ENCODE measurements at places on chromosomes 2 and 18.
A peak's percentile ranks its signal among the peaks of the same experiment; 100 is the strongest.

DNA sequence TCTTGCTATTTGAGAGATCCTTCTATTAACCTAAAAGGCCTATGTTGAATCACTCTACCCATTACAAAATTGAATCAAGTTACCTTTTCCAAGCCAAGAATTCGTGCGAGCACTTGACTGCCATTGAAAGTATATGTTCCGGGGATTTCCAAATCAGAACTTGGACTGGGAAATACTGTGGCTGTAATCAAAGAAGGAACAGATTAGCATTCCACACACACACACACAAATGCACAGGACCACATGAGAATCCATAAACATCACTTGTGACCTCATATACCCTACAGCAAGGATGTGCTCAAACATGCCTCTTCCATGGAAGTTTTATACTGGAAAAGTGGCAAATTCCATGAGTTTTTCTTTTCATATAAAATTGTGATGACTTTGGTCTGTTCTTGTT, 86.0 kb downstream of the ABCA12 start:
- DNase-seq = no peak

GRCh38 chr2:239912938-239913635, 112.1 kb downstream of the NDUFA10 start:
- DNase-seq = no peak

DNA sequence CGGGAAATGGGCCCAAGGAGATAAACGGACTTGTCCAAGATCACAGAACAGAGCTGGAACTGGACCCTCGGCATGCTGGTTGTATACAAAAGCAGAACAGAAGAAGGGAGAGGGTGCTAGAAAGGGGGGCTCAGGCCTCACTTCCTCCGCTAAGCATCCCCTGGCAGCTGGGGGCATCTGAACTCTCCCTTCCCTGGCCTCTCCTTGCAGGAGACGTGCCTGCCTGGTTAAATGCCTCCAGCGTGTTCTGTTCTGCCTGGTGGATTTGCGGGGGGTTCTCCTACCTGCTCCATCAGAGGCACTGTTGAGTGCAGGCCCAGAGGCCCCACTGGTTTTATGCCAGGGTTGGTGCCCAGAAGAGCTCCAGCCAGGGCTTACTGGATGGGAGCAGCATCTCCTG, 124.7 kb downstream of the ZFP36L2 start:
- no peak for DNase-seq

GRCh38 chr2:113847144-113847543, 42.7 kb upstream of the ACTR3 start:
- DNase-seq = peak; percentile 16

- DNase-seq = no peak
Observed at GRCh38 chr18:12751891-12752290, 49.0 kb downstream of the PSMG2 start.

DNA sequence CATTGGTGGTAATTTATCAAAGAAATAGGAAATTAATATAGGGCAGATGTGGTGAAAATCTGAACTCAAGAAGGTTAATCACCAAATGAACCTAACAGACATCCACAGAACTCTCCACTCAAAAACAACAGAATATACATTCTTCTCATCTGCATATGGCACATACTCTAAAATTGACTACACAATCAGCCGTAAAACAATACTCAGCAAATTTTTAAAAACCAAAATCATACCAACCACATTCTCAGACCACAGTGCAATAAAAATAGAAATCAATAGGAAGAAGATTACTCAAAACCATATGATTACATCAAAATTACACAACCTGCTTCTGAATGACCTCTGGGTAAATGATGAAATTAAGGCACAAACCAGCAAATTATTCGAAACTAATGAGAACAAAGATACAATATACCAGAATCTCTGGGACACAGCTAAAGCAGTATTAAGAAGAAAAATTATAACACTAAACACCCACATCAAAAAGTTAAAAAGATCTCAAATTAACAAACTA, 31.0 kb downstream of the RBM43 start:
- peak; percentile 83 for DNase-seq

GRCh38 chr2:38440655-38441054, 63.6 kb upstream of the ATL2 start:
- no peak for DNase-seq

GRCh38 chr2:138827426-138828054, 47.4 kb upstream of the NXPH2 start:
- DNase-seq = peak; percentile 63

DNA sequence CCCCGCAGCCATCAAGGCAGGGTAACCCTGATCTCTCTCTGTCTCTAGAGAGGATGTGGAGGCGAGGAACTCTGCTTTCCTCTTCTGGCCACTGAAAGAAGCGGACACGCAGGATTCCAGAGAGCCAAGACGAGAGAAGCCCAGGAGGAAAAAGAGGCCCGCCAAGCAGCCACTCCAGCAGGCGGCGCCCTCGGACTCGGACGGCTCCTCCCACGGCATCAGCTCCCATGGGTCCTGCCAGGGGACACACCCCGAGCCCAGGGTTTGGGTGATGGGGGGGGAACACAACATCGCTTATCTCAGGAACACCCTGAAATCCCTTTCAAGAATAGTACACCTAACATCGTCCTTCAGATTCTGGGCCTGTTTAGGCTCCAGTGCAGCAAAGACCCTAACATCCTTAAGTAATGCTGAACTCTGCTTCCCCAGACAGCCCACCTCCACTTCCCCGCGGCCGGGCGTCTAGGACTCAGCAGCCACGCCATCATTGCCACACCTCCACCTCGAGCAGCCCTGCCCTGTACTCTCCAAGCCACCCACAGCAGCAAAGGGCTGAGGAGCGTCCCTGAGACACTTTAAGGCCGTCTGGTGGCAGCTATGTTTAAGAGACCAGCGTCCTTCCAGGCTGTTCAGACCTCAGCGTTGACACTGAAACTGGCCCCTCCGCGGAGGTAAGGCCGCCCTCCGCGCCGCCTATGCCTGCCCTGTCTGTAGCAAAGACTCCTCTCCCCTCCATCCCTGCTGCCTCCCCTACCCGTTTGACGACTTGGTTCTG, 34.3 kb upstream of the CNGA3 start:
- DNase-seq = no peak

DNA sequence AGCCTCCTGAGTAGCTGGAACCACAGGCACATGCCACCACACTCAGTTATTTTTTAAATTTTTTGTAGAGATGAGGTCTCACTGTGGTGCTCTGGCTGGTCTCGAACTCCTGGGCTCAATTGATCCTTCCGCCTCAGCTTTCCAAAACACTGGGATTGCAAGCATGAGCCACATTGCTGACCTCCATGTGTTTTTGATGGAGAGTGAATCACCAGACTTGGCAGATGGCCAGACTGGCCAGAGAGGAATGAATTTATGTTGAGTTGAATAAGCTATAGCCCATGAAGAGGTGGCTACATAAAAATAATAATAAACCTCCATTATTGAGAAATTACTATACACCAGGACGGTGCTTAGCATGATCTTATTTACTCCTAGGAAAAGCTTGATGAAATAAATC, 91.5 kb downstream of the MREG start:
- DNase-seq = no peak

DNA sequence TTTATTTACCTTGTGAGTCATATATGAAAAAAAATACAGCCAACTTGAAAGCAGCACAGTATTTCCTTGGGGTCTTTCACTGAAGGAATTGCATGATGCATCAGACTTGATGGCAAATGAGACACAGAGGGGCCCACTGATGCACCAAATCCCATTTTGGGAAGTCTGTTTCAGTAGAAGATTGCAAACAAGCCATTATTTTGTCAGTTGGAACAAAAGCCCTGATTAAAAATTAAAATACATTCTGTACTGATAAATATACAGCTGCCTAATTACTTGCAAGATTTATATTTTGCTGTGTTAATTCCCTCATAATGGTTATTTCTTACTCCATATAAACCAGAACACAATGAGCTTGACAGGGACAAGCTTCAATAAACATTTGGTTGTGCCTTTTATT, 370.4 kb downstream of the SUCLG1 start:
- no peak for DNase-seq

DNA sequence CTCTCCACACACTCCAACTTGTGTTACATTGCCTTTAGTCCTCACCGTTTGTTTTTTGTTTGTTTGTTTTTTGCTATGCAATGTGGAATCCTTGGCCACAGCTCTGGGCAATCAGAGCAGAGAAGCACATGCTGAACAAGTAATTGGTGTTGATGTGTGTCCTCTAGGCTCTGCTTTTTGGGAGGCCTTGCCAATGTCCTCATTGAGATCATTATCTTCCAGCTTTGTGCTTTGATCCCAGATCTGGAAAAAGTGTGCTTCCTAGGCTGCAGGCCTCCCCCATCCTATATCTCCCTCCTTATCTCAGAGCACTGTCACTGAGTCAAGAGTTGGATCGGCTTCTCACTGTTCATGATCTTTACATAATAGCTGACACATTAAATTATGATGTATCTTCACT, 25.9 kb downstream of the OSR1 start:
- DNase-seq = no peak

DNA sequence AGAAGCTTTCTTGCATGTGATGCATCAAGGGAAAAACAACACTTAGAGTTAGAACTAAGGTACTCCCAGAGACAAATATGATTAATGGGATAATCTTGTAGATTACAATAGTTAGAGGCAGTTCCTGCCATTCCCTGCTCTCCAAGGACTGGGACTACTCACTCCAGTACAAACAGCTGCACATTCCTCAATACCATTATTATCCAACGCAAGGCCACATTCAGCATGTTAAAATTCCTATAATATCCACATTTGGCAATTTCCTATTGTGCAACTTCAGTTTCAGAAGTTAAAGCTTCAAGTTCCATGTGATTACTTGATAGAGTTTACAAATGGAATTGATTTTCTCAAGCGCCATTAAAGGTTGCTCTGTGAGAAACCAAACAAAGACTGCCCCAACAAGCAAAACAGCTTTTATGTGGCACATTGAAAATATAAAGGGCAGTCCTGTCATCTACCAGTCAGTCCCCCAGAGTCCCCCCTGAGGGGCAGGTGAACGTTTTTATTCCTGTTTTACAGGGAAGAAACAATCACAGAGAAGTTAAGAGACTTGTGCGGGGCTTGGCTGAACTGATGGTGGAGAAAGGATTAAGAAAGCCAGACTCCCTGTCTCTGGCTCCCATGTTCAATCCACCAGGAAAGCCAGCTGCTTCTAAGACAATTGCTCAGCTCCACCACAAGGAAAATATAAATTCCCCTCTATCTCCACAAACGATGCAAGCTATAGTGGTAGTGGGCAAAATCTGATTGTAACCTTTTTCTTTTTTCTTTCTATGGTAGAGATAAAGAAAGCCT, 72.6 kb downstream of the TXNL1 start:
- peak; percentile 62 for DNase-seq

- DNase-seq = no peak
Observed at GRCh38 chr2:214410128-214410775, 602 bp upstream of the VWC2L start.
